CD4-positive, alpha-beta T cell treated with Interleukin-6 for 4 hours (primary cell): ENCODE measurements at places on chromosomes 1 and 21.

DNA sequence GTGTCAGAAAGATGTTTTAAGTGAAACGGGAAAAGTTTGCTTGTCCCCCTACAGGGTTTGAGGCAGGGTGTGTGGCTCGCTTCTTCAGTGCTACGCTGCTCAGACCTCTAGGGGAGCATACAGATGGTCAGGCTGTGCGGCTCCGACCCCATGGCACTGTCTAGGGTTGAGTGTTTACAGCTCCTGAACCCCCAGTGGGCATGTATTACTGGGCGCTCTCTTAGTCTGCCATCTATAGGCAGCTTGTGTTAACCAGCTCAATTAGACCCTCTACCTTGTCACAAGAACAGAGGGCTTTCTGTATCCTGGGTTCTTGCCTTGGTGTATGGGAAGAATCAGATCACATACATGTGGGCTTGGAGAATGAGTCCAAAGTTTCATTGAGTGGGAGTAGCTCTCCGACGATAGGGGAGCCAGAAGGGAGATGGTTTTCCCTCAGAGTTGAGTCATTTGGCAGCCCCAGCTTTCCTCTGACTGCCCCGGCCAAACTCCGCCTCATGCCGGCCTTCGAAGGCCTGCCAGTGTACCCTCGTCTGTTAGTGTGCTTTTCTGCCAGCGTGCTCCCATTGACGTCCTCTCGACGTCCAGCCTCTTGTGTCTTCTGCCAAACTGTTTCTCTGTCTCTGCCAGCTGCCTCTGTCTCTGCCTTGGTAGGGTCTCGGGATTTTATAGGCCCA, 38.6 kb upstream of the ADGRL4 start:
- no peak for DNase-seq

GRCh38 chr1:3454811-3455618, 550 bp downstream of the ARHGEF16 start:
- DNase-seq, result peak; percentile 52

DNA sequence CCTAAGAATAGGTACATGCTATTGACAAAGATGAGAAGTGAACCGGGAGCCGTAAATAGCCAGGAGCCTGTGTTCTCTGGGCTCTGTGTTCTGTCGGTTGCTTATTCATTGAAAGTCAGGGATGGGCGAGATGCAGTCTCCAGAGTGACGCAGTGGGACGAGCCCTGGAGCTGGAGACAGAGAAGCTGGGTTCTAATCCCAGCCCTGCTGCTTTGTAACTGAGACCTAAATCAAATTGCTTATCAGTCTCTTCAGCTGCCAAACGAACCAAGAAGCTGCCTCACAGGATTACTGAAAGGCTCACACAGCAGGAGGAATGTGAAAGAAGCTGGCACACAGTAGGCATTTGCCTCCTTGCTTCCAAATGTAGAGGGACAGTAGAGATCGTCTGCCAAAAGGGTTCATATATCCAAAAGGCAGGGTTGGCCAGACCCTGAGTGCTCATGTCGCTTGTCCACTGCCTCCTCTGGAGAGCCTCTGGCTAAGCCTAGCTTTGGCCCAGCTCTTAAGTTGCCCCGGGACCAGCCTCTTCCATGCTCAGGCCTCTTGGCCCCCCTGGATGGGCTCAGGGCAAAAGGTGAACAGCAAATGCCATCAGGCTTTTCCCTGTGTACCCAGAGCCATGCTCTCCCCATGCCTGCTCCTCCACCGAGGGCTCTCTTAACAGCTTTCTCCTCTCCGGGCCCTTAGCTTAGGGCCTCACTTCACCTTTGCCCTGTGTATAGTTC, 134.2 kb upstream of the IPO9 start:
- no peak for DNase-seq

DNA sequence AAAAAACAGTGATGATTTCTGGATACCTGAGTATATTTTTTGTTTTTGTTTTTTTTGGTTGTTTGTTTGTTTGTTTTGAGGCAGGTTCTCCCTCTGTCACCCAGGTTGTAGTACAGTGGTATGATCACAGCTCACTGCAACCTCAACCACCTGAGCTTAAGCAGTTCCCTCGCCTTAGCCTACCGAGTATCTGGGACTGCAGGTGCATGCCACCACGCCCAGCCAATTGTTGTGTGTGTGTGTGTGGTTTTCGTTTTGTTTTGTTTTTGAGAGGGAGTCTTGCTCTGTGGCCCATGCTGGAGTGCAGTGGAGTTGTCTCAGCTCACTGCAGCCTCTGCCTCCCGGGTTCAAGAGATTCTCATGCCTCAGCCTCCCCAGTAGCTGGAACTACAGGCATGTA, 55.3 kb upstream of the RCC1 start:
- no peak for DNase-seq

DNA sequence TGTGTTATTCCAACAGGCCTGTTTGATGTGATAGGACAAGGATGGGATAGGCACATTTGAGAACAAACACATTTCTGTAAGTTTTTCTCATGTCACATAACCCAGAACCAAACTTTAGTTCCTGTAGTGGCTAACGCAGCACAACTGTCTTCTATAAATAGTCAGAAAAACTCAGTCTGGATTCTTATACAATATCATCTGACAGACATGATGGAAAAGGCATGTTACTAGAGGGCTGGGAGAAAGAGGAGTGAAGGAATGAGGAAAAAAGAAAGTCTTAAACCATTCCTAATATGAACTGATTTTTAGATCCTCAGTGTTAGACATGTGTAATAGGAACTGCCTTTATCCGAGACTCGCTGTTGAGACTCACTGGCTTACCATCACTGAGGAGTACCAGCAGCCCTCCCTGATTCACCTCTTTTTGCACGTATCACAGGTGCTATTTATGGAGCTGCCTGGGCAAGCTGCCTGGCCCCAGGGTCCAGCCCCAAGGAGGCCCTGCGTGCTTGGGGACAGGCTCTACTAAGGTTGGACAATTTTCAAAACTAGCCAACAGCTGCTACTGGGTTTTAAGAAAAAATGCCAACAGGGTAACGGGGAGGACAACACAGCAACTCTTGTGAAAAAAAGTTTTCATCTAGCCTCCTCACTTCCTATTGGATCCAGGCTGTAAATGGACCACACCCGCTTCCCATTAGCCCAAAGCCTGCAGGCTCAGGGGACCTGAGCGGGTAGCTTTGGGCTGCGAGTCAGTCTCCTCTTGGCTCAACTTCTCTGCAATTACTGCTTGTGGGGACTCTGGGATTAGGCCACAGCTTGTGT, 30.7 kb upstream of the SERBP1 start:
- DNase-seq, result no peak

DNA sequence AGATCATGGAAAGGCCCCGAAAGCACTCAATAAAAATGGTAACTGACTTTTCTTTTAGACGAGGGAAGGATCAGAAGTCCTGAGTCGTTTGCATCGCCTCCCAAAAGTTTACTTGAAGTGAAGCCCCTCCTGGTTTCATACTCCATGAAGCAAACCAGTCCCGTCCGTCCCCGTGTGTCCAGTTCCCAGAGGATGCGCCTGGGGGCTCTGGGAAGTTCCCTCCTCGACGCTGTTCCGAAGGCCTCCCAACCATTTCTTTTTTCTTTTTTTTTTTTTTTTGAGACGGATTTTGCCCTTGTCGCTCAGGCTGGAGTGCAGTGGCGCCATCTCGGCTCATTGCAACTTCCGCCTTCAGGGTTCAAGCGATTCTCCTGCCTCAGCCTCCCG, 661 bp upstream of the OSCP1 start:
- no peak for DNase-seq

DNA sequence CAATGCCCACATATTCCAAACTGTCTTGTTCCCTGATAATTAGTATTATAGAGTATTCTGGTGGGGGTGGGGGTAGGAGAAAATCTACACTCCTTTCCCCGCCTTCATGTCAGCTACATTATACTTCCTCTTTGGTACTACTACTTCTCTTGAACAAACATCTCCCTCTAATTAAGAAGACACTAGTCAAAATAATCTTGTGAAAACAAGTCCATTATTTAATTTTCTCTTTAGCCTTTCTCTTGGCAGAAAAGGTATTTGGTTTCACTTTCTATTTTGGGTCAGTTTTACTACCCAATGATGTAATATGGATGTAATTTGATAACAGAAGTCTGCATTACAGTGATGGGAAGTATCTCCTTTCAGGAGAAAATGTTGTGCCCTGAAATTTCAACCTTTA, 22.5 kb downstream of the NTMT2 start:
- no peak for DNase-seq

GRCh38 chr1:116321766-116322175, 51.3 kb upstream of the ATP1A1 start:
- peak; percentile 21 for DNase-seq

- no peak for DNase-seq
Measured at GRCh38 chr1:36484099-36484498, 1.4 kb upstream of the CSF3R start.
